ENCODE measurements at places on chromosomes 5 and 9.

DNA sequence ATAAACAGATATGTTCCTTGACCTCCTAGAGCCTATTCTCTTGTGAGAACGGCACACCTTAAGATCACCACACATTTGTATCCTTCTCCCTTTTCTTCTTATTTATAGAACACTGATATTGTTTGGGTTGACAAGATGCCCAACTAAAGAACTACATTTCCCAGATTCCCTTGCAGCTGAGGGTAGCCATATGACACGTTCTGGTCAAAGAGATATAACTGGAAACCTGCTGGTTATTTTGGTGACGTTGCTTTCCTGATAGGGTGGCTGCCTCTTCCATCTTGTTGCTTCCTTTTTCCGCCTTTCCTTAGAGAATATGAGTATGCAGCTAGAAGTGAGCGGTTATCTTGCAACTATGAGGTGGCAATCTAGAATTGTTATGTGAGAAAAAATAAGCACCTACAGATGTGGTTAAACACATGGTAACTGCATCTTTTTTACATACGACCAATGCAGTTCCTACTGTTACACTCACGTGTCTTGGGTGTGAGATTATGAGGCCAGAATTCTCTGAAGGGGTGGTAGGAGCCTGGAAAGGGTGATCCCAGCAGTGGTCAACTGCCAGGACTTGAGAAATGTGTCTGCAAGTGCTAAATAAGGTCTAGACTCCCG lies 72.9 kb downstream of the SEC61B start:
- DNase-seq = no peak

GRCh38 chr9:97675655-97676054 lies 21.5 kb downstream of the XPA start:
- no peak for DNase-seq

DNA sequence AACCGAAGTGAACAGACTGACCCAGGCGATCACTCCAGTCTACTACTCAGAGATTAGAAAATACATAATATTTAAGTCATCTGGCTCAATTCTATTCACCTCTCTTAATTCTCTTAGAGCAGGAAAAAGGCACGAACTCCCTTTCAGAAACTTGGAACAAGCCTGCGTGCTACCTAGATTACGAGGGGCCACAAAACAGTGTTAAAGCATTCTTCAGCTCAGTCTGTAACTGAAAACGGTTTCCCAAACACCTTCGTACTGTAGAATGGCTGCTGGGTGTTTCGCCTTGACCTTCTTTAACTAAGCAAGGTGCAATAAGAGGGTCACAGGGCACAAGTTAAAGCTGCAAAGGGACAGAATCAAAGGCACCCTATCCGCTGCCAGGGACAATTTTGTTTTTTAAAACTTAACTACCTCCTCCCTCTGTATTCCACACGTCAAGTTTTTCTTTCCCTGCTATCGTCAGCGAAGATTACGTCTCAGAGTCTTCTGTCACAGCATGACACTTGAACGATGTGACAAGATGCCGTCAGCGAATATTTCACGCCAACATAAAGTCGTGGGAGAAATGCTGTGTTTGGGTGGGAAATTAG lies 687 bp downstream of the LYSMD3 start:
- DNase-seq = no peak

GRCh38 chr9:110842169-110842568 lies 173.6 kb downstream of the MUSK start:
- DNase-seq = no peak

DNA sequence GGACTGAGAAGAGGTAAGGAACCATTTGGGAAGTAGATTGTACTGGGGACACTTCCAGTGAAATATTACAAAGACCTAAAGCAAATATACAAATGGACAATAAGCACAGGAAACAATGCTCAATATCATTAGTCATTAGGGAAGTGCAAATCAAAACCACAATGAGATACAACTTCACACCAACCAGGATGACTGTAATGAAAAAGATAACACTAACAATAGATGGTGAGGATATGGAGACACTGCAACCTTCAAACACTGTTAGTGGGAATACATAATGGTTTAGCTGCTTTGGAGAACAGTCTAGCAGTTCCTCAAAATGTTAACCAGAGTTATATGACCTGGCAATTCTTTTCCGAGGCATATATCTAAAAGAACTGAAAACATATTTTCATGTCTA lies 149.7 kb downstream of the TRPM3 start:
- DNase-seq = no peak

- no peak for DNase-seq
Observed at GRCh38 chr5:122183098-122183787, 53.9 kb downstream of the ZNF474 start.

GRCh38 chr5:96331210-96331609 lies 101.8 kb downstream of the PCSK1 start:
- no peak for DNase-seq

DNA sequence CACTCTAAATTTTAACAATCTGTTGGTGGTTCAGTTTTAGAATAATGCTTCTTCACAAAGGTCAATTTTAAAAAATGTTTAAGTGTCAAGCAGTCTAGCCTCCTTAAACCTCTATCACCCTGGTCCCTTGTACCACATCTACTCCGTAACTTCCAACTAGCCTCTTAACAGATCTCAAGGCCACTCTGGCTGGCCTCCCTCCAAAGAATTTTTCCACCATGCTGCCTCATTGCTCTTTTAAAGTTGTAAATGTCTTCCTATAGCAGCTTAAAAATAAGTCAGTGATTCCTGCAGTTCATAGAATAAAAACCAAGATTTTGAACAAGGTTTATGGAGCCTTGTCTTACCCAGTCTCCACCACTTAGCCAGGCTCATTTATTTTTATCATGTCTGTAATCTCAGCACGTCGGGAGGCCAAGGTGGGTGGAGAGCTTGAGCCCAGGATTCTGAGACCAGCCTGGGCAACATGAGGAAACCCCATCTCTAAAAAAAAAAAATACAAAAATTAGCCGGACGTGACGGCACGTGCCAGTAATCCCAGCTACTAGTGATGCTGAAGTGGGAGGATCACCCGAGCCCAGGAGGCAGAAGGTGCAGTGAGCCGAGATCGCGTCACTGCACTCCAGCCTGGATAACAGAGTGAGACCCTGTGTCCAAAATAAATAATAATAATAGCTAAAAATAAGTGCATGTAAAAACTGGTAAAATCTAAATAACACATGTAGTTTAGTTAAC lies 924.9 kb upstream of the DMAC1 start:
- no peak for DNase-seq

GRCh38 chr5:64595031-64595855 lies 89.4 kb downstream of the RGS7BP start:
- no peak for DNase-seq

DNA sequence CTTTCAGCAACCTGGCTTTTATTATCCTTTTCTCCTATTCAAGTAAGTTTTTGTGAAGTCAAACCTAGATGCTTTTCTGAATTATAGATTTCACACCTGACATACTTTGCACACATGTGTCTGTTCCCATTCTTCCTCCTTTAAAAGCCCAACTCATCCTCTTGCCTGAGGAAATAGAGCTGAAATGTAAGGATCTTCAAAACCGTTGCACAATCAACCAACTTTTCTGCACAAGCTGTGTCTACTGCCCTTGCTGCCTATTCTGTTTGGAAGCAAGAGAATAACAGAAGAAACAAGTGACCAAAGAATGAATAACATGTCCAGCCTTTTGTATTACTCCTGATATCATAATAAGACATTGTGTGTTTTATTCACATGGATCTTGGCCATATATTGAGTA lies 95.1 kb upstream of the ITGA1 start:
- no peak for DNase-seq

- DNase-seq = no peak
Observed at GRCh38 chr5:1330847-1331831, 13.8 kb downstream of the CLPTM1L start.

- DNase-seq = no peak
Observed at GRCh38 chr9:81832571-81833285, 95.5 kb upstream of the SPATA31D4 start.

DNA sequence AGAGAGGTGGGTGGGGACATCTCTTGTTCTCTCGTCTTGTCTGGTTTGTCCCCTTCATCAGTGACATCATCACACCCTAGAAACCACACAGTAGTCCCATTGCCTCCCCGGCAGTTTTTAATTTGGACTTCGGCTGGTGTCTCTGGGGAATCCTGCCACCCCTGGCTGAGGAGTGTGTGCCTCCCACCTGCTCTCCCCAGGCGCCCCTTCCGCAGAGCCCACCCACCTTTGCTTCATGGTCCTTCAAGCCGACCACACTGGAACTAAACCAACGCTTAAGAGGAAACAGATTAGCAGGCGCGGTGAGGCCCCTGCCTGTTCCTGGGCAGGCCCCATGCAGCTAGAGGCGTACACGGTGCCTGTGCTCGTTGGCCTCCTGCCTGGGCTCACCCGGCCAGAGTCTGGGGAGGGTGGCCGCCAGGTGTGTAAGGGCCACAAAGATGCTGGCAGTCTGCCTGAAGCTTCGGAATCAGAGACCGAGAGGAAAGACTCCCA lies 107.6 kb upstream of the SPRY4 start:
- no peak for DNase-seq

- DNase-seq = no peak
Observed at GRCh38 chr9:121567500-121568342, 68.1 kb upstream of the GGTA1 start.

DNA sequence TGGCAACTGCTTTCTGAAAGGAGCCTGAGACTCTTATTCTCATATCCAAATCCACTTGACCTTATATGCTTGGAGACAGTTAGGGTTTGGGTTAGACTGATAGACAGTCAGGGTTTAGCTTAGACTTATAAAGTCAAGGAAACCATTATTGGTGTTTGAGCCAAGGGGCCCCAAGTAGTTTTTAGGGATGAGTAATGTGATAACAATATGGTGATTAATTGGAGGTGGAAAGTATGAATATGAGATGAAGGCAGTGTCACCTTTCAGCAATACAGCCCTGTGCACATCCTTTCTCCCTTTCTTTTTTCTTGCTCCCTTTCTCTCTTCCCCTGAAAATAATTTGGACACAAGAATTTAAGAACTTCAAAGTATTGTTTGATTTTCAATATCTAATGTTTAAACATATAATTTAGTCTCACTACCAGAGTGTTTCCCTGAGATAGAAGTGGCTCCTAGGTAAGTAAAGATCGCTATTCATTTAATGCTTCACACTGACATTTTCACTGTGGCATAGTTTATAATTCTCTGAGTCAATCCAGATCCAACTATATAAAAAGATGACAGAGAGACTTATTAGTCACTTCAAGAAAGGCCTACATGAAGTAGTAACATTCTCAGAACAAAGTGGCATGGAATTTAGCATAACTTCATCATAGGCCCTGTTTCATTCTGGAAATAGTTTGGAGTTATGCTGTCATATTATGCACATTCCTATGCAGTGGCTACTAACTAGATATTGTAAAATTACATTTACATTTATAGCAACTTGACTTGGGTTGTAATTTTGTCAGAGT lies 200.8 kb downstream of the CHSY3 start:
- DNase-seq = no peak

GRCh38 chr5:58185801-58186200 lies 274.1 kb downstream of the PLK2 start:
- no peak for DNase-seq

DNA sequence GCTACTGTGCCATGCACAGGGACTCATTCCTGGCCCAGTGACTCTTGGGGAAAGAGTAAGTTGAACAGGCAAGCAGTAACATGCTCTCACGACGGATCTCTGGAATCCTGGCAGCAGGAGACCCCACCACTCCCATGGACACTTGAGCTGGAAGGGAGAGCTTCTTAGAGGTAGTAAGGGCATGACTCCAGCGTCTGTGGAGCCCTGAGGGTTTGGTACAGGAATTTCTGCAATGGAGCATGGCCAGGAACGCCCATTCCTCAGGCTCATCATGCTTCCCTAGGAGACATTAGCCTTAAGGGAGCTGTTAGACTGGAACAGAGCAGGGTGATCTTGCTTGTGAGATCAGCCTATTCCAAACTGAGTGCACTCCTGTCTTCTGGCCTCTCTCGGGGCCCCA lies 212.9 kb downstream of the MAT2B start:
- DNase-seq = no peak

DNA sequence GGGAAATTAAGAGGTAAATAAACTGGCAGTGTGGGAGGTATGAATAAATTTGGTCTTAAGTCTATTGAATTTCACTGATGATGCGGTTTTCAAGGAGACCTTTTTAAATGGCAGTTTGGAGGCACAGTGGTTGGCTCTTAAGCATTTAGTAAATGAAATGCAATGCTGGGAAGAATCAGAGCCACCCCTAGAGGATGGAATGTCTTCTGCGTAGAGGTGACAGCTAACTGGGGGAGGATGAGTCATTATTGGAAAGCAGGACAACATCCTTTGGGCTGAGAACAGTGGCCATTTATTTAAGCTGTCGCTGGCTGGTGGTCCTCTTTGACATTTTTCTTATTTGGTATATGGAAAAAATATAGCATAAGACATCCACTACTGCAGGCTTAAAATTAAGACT lies 163.2 kb downstream of the SH3GL2 start:
- no peak for DNase-seq

DNA sequence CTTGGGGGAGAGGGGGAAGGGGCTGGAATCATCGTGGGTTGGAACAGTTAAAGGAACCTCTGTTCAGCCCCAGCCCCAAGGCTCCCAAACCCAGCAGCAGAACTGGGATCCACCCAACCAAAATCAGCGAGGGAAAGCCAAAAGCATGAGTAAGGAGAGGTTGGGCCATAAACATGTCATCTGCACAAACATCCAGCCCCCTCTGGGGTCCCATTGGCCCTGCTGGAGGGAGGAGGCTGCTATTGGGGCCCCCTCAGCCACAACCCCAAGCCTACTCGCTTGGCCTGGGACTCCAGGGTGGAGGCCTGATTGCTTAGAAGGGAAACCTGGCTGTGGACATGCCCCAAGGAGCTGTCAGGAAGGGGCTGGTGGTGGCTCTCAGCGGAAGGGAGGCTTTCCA lies 154.9 kb downstream of the FGF18 start:
- no peak for DNase-seq

GRCh38 chr9:31807574-31808256 lies 576.7 kb upstream of the ACO1 start:
- no peak for DNase-seq

GRCh38 chr5:32964261-32964660 lies 253.1 kb downstream of the NPR3 start:
- no peak for DNase-seq
